GF-D8 (cell line): ENCODE measurements at places on chromosomes 12 and 14.

GRCh38 chr12:52165096-52165855 is 26.5 kb downstream of the KRT80 start:
- no peak for DNase-seq

DNA sequence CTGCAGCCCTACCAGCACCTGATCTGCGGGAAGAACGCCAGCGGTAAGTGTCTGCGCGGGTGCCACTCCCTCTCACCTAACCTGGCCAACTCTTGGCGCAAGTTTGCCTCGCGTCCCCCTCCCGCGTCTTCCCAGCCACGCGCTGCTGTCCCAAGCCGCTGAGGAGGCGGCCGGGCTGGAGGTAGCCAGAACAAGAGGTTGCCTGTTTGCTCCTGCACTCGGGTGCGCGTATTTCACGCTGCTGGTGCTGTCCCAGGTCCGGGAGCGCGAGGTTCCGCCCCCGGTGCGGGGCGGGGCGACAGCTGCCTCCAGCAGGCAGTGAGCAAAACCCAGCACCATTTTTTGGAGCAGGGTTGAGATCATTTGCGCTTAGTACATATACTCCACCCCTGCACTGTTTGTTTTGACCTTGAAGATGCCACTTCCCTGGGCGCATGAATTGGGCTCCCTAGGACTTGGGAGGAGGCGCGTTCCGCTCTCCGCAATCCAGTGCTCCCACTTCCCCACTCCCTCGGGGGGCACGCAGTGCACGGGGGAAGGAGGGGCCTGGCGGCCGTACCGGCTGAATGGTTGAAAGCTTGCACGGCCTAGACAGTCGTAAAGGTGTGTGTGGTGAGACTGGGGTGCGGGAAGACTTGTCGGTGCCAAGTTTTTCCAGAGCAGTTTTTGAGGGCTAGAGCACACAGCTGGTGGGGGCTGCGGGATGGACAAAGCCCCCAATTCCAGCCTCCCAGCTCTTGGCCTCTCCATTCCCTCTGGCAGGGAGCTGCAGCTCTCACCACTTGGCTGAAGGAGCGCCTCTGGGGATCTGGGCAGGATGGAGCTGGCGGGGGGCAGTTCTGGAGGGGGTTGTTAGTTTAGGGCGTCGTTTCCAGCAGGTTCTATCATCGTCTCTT is 226.9 kb upstream of the CRY1 start:
- DNase-seq = no peak

GRCh38 chr14:69865701-69866365 is 13.4 kb upstream of the SMOC1 start:
- no peak for DNase-seq

DNA sequence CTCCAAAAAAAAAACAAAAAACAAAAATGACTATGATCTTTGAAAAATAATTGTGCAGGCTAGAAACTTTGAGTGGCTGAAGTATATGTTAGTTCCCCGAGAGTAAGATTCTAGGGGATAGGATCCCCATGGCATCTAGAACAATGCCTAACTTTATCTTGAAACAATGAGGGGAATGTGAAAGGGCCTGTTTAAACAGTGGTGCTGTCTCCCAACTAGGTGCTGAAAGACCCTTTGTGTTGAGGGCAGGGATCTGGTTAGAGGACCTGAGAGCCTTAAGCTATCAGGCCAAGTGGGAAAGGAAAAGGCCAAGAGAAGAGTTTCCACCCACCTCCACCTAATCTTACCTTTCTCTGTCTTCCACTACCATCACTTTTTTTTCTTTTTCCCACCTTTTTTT is 6.8 kb upstream of the YLPM1 start:
- DNase-seq = no peak

GRCh38 chr14:71341156-71341555 is 433.9 kb downstream of the PCNX1 start:
- no peak for DNase-seq

DNA sequence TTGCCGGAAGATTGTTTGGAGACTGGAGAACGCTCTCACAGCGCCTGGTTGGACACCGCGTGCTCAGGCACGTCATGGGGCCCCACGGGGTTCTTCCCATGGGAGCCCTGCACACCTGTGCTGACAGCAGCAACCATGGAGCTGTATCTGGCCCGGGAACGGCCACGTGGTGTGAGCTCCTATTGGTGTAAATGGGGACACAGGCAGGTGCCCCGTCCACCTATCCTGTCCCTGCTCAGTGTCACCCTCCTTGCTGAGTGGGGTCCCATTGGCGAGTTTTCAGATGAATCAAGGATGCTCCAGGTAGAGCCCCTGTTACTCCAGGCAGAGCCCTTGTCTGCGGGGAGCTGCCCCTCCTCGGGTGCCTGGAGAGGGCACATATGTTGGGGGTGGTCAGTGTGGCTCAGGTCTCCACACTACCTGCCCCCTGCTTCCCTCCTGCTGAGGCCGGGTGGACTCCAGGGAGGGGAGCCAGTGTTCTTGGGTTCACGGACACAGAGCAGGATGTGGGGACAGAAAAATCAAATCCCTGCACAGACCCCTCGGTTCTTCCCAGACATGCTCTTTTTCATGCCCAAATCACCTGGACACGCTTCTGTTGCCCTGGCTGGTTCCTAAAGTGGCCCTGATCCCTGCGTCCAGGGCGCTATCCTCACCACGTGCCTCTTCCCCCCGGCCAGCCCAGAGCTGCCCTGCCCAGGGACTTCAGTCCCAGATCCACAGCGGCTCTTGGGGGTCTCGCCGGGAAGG is 250.1 kb downstream of the ADGRD1 start:
- no peak for DNase-seq

DNA sequence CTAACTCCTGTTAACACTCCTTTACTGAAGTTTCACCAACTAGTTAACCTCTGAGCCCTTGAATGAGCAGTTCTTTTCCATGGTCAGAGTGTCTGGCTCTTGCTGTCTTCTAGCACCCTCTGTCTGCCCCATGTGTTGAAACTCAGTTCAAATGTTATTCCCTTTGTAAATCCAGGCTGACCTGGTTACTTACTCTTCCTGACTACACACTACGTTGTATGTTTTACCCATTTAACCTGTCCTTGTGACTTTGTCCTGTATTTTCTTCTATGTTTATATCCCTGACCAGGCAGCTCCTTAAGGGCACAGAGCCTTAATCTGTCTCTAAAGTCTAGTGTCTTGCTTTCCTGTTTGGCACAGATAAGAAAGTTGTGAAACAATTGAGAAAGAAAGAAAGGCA is 389.0 kb upstream of the RPL10L start:
- DNase-seq = no peak

DNA sequence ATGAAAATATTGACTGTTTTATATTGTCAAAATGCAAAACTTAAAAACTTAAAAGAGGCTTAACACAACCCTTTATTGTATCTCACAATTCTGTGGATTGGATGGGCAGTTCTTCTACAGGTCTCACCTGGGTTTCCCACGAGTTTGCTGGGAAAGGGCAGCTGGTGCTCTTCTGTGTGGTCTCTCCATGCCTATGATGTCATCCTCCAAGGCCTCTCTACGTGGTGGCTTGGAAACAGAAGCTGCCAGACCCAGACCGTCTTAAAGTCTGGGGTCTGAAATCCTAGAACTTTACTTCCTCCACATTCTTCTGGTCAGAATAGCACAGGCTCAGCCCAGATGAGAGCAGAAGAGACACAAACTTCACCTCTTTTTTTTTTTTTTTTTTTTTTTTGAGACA is 36.5 kb upstream of the KICS2 start:
- DNase-seq = no peak

DNA sequence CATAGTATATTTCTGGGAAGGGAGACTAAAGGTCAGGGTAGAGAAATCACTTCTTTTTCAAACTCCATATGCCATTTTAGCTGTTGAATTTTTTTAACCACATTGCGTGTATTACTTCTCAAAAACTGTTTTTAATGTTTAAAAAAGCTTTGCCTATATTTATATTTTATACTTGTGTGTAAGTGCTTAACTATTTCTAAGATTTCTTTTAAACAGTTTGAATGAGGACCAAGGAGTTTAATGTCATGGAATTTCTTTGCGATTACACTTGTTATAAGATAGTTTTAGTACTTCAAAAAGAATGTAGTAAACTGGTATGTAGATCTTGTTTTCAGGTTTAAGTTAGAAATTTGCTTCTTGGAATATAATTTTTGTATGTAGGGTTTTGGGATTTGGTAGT is 7.2 kb downstream of the SPATA7 start:
- DNase-seq = no peak

DNA sequence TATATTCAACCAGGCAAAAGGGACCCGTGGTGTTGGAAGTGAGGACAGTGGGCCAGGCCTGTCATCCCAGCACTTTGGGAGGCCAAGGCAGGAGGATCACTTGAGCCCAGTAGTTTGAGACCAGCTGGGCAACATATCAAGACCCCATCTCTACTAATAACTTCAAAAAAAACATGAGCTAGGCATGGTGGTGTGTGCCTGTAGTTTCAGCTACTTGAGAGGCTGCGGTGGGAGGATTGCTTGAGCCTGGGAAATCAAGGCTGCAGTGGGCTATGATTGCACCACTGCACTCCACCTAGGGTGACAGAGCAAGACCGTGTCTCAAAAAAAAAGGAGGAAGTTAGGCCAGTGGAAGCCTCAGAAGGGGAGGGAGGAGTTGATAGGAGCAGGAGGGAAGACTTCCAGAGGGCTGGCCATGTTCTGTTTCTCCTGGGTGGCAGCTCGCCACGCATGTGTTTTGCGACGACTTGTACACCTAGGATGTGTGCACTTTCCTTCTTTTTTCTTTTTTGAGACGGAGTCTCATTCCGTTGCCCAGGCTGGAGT is 10.1 kb downstream of the SLC25A29 start:
- peak; percentile 54 for DNase-seq

- DNase-seq = no peak
Observed at GRCh38 chr14:56002876-56003625, 115.2 kb upstream of the PELI2 start.

DNA sequence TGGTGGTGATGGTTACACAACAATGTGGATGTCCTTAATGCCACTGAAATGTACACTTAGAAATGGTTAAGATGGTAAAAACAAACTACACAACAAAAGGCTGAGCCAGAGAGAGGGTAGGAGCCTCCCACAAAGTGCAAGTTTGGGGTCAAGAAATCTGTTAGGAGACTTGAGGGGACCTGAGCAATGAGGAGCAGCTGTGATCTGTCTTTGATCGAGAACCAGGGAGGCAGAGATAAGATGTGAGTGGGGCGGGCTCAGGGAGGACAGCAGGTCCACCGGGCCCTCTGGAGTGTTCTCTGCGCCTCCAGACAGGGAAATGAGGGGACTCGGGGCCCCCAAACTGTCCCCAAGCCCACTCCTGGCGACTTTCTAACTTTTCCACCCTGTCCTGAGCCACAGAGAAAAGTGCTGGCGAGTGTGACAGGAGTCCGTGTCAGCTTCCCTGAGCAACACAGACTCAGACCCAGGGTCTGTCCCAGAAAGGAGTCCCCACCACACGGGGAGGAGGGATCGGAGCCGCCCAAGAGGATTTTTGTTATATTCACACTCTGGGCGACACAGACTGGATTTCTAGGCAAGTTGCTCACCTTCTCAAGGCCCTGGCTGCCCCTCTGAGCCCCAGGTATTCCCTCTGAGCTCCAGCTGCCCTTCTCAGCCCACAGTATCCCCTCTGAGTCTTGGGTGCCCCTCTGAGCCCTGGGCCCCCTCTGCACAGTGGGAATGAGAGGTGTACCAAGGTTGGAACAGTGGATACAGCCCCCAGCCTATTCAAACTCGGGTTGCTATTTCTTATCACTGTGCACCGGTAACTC is 11.5 kb upstream of the SCARB1 start:
- DNase-seq = no peak

- DNase-seq = no peak
Observed at GRCh38 chr14:91998667-91999570, 40.9 kb downstream of the TRIP11 start.

DNA sequence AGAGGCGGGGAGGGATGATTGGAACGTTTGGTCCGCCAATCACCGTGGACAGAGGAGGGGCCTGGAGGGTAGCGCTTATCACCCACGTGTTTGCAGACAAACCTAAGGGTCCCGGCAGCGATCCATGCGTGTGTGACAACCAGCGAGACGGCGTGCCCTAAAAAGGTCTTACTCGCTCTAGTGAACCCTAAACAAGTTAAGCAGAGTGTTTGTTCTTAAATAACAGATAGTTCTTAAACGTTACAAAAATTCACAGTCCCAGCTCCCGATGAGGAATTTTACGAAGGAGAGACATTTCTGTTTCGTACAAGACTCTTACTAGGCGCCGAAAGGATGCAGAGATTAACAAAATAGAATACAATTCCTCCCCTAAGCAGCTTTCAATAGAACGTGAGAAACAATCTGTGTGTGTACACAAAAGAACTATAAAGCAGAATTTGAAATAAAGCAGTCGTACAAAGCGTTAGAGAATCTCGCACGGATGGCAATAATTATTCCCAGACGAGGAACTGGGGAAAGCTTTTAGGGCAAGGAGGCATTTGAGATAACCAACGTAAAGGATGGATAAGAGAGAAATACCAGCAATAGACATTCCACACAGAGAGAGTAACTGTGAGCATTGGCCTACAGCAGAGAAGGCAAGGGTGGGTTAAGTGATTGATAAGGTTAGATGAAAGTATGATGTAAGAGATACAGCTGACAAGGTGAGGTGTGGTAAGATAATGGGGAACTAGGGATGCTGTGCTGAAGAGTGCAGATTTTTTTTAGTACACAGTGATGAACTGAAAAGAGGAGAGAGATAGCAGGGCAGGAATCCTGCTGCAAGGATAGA is 831 bp upstream of the RPS6KA5 start:
- peak; percentile 10 for DNase-seq

DNA sequence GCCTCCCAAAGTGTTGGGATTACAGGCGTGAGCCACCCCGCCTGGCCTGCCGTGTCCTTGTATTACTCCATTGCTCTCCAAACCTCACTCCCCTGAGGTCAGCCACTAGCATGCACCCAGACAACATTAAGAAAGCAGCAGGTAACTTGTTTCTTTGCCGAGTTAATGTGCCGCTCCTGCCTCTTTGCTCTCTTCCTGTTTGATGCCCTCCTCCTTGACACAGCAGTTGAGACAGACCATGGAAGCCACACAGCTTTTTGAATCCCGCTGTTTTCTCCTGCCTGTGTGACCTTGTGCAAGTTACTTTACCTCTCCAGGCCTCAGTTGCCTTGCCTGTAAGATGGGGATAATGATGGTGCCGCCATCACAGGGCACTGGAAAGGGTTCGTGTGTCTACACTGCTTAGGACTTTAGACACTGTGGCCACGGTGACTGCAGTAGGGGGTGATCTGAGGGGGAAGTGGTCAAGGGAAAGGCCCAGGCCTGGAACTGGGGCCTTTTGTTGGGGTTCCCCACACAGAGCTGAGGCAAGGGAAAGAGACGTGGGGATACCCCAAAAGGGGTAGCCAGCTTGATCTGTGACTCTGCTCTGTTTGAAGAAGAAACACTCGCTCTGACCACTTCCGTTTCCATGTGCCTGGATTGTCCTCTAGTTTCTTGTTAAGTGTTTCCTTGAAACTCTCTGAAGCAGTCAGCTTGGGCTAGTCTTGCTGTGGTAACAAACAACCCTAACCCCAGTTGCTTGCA is 69.3 kb downstream of the RIN3 start:
- no peak for DNase-seq

- no peak for DNase-seq
Observed at GRCh38 chr14:50109342-50109741, 7.0 kb downstream of the VCPKMT start.

GRCh38 chr12:120843472-120843871 is 60.7 kb downstream of the SPPL3 start:
- no peak for DNase-seq
